Activated CD4-positive, alpha-beta T cell treated with anti-CD3 and anti-CD28 coated beads, Interleukin-2, amount 50 U/mL, for 4 hours (primary cell): ENCODE measurements at places on chromosomes 6 and 20.

DNA sequence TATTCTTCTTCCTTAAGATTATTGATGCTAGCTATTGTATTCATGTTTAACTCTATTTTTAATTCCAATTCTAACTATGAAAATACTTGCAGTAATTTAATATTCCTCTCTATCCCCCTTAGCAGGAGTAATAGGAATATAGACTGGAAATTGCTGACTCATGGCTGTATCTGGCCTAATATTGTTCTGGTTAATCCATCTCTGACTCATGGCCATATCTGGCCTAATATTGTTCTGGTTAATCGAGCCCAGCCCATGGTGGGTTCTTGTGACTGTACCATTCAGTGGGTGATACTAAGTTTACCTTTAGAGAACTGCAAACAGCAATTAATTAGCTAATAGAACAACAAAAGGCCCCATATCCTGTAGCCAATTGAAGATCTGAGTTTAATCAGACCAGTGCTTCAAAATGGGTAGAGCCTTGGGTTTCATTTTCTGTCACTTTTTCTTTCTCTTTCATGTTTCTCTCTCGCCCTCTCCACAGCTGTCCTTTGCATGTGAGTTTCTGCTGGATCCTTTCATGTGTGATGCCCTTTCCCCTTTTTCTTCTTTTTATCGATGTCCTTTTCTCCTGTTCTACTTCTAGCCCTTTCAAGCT is 50.6 kb downstream of the SLC22A3 start:
- no peak for DNase-seq

- DNase-seq = no peak
Observed at GRCh38 chr20:43728686-43729255, 2.0 kb upstream of the GTSF1L start.

DNA sequence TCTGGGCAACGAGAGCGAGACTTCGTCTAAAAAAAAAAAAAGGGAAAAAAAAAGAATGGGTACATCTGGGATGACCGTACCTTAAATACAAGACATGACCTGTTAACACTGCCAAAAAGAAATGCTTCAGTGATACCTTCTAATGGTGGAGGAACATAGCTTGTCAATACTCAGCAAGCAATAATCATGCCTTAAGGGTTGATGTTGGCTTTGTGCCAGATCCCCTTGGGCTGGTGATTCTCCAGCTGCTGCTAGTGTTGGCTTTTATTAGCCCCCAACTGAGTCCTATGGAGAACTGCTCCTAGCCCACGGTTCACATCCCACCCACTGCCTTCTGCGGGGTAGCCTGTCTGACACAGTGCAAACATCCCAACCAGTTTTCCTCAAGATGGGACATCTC is 134.9 kb downstream of the PLCB1 start:
- DNase-seq = no peak

DNA sequence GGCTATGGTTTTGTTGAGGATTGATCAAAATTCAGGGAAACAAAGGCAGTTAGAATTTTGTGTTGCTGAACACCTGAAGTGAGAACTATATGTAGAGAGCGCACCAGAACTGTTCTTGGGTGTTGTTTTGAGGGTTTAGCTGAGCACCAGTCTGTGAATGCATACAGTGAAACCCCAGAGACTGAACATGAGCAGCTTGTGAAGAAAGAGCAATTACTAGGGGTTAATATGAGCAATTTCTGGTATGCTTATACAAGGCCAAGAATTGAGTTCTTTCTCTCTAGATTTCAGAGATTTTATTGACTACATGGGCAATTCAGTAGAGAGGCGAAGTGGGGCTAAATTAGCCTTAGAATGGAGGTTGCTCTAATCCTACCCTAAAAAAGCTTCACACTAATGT is 93.9 kb downstream of the CD2AP start:
- no peak for DNase-seq

GRCh38 chr6:30075790-30076732 is 492 bp upstream of the RNF39 start:
- DNase-seq = no peak

DNA sequence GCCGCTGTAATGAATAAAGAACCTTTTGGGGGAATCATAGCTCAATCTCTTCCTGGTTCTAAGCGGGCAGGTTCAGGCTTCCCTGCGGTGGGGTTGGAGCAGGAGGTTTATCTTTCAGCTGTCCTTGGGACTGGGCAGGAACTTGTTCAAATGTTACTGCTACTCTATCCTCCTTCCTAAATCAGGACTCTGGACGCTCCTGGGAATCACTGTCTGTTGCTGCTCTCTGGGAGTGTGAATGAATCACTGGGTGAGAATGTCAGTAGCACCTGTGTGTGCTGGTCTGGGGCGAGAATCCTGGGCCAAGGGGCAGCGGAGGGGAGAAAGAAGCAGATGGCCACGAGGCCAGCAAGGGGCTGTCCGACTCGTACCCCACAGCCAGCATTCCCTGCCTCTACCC is 65.4 kb upstream of the ZNFX1 start:
- DNase-seq = no peak

- DNase-seq = no peak
Observed at GRCh38 chr20:62362590-62362940, 4.5 kb downstream of the LAMA5 start.

DNA sequence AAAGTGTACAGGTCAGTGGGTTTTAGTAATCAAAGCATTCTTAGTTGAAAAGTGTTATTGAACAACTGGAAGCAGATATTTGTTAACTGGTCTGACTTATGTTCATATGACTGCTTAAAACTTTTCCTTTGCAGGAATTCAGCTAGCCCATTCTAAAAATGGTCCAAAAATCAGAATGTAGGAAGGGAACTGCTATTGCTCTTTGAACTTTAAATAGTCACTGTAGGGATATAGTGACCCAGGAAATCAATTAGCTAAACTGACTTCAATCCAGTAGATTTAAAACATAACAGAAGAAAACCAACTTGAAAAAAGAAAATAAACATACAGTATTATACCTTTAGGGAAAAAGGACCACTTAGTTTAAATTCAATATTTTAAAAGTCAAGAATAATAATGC is 25.5 kb downstream of the AKAP12 start:
- no peak for DNase-seq
